Gastroesophageal sphincter (tissue), 4 donors: ENCODE measurements at places on chromosomes 16 and 17. TPM values are rescaled to one million over a fixed set of nuclear protein-coding genes. Genes with fewer than 3 reads are reported as not detected.

DNA sequence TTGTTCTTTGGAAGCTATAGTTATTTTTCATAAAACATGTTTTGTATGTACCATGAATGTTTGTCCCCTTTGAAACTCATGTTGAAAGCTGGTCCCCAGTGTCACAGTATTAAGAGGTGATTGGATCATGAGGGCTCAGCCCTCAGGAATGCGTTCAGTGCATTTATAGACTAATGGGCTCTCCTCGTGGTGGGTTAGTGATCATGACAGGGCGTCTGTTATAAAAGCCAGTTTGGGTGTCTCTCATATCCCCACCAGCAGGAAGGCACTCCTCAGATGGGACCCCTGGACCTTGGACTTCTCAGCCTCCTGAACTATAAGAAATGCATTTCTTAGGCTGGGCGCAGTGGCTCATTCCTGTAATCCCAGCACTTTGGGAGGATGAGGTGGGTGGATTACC, 10.4 kb downstream of the BANP start:
- peaks cover 15% of the 10 kb centered on the region for H3K4me1 ChIP-seq
- no peaks in the 10 kb centered on the region for H3K27me3 ChIP-seq
- no peak overlapping the region for H3K4me3 ChIP-seq
- no peak overlapping the region for H3K27ac ChIP-seq
- H3K36me3 ChIP-seq: peaks cover 13% of the 10 kb centered on the region
- no peak for ATAC-seq

HOXB9 gene
- total RNA-seq: not detected

DNA sequence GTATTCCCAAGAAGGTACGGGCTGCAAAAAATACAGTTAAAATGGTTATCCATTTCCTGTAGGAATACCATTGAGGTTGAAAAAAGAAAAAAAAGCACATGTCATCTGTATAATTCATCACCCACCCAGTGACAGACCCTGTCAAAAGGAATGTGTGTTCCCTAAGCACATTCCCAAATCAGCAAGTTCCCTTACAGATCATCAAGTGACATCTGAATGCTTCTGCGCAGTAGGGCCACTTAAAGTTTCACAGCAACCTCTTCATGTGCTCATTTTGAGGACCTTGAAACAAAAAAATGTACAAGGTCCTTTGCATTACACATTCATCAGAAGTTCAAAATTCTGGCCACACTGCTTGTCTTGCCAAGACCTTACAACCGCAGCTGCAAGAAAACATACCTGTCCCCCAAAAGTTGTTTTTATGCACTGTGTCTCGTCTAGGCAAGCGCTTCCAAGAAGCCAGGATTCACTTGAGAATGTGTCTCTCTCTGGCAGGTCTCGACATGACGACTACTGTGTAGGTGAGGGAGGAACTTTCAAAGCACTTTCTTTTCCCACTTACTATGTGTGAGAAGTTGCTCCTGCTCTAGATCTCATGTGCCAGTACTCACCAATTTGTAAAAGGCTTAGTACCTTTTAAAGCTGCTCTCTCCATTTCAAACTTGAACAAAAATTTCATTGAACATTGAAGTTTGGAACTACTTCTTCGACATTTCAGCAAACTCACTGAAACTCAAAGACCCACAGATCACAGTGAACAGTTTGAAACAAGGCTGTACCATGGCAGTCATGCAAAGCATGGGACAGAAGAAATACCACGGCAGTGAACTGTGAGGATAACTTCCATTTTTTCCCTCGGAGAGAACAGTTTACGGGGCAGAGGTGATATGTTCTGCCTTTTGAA, 4.3 kb upstream of the POLG2 start:
- H3K27me3 ChIP-seq: no peaks in the 10 kb centered on the region
- H3K4me3 ChIP-seq: no peak overlapping the region
- H3K4me1 ChIP-seq: peaks cover 18% of the 10 kb centered on the region
- no peak for ATAC-seq
- peaks cover 31% of the 10 kb centered on the region for H3K36me3 ChIP-seq
- no peak overlapping the region for H3K27ac ChIP-seq

- peaks cover 39% of the 10 kb centered on the region for H3K27me3 ChIP-seq
- H3K4me3 ChIP-seq: no peak overlapping the region
- no peak for ATAC-seq
- H3K36me3 ChIP-seq: no peaks in the 10 kb centered on the region
- H3K4me1 ChIP-seq: no peaks in the 10 kb centered on the region
- H3K27ac ChIP-seq: no peak overlapping the region
Observed at GRCh38 chr17:79545251-79546005, 65.4 kb downstream of the RBFOX3 start.

DNA sequence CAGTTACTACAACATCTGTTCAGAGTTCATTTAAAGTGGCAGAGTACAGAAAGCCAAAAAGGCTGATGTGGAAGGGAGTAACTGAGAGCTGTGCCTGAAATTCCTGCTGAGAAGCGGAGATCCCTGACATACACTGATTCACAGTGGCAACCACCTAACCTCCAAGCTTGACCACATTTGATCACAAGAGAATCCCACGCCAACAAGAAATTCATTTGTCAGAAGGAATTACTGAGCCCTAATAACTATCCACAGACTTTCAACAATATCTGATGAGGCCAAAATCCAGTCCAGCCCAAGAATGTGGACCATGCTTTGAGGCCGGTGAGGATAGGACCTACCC, 168.5 kb upstream of the RPH3AL start:
- ATAC-seq: no peak
- no peak overlapping the region for H3K27ac ChIP-seq
- H3K4me1 ChIP-seq: no peaks in the 10 kb centered on the region
- peaks cover 70% of the 10 kb centered on the region for H3K36me3 ChIP-seq

GRCh38 chr16:79007614-79008013, 592.9 kb downstream of the MAF start:
- H3K4me3 ChIP-seq: no peak overlapping the region
- no peak for ATAC-seq
- H3K27me3 ChIP-seq: no peaks in the 10 kb centered on the region
- H3K36me3 ChIP-seq: no peaks in the 10 kb centered on the region
- no peaks in the 10 kb centered on the region for H3K4me1 ChIP-seq

CPNE7 gene
- 1.8 TPM for total RNA-seq

YWHAE gene
- total RNA-seq: 359 TPM

- no peaks in the 10 kb centered on the region for H3K27me3 ChIP-seq
- no peak overlapping the region for H3K4me3 ChIP-seq
- ATAC-seq: no peak
- H3K36me3 ChIP-seq: no peaks in the 10 kb centered on the region
- H3K27ac ChIP-seq: no peak overlapping the region
Observed at GRCh38 chr17:78567991-78568390, 9.2 kb downstream of the DNAH17 start.

DNA sequence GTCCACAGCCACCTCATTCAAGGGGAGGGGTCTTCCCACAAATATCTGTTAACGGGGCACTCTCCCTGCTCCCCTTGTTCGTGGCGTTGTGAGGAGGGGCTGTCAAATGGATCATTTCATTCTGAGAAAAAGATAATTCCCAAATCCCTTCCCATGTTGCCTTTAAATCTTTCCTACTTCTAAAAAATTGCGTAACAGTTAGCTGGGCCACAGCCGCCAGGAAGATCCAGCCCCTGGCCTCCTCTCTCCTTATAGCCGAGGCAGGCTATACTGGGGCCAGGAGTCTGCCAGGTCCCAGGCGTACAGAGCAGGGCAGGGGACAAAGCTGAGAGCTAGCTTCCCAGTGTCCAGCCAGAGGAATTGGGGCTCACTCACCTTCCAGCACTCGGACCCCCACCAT, 430 bp downstream of the C16orf89 start:
- no peak for ATAC-seq
- peak overlapping the region; percentile 16 for H3K4me3 ChIP-seq
- H3K36me3 ChIP-seq: no peaks in the 10 kb centered on the region
- peaks cover 3% of the 10 kb centered on the region for H3K27me3 ChIP-seq

- H3K4me3 ChIP-seq: peak overlapping the region; percentile 51
- peaks cover 87% of the 10 kb centered on the region for H3K4me1 ChIP-seq
- H3K27me3 ChIP-seq: no peaks in the 10 kb centered on the region
- ATAC-seq: peak; percentile 66
- H3K36me3 ChIP-seq: no peaks in the 10 kb centered on the region
Observed at GRCh38 chr17:1724869-1725641, 551 bp downstream of the WDR81 start.

GRCh38 chr16:89246383-89246902, 28.9 kb downstream of the ZNF778 start:
- peak overlapping the region; percentile 62 for H3K4me3 ChIP-seq
- H3K27me3 ChIP-seq: no peaks in the 10 kb centered on the region
- peaks cover 10% of the 10 kb centered on the region for H3K4me1 ChIP-seq
- H3K27ac ChIP-seq: no peak overlapping the region
- H3K36me3 ChIP-seq: no peaks in the 10 kb centered on the region

DNA sequence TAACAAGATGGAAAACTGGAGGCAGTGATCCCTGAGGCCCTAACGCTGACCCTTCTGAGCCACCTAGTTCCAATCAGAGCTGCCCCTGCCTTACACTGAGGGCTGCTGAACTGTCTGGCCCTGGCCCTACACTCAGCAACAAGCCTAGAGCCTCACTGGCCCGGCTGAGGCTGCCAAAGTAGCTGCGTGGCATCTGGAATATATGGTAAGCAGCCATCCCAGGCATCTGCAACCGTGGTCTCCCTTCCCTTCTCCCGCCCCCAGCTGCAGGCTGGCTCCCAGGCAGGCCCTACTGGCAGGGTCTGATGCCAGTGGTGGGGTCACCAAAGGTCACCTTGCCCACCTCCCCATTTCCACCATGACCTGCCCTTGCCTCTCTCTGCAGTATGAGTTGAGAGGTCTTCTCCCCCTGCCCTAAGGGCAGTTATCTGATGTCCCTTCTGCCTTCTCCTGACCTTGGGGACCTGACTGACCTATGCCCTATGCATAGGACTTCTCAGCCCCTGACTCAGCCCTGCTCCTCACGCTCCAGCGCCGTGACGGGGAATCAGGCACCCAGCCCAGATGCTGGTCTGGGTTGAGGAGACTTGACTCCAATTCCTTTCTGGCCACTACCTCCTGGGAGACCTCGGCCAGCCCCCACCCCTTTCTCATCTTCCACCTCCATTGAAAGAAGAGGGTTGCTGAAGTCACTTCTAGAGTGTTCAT, 45.3 kb downstream of the CPNE2 start:
- no peaks in the 10 kb centered on the region for H3K27me3 ChIP-seq
- H3K27ac ChIP-seq: no peak overlapping the region
- ATAC-seq: no peak
- H3K4me1 ChIP-seq: no peaks in the 10 kb centered on the region

DNA sequence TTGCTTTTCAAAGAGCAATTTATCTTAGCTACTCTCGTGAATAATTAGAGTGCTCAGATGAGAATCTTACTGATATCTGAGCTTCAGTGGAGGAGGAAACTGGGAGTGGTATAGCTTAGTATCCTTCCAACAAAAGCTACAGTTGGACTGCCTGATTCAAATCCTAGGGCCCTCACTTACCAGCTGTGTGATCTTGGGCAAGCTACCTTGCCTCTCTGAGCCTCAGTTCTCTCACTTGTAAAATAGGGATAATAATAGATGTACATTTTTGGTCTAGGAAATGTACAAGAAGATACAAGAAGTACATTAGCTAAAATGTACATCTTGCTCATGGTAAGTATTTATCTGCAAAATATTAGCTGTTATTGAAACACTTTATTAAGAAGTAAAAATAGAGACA, 502.0 kb downstream of the HAPSTR1 start:
- no peaks in the 10 kb centered on the region for H3K36me3 ChIP-seq
- no peak overlapping the region for H3K4me3 ChIP-seq
- ATAC-seq: no peak

EFCAB5 gene
- total RNA-seq: 2.8 TPM

DNA sequence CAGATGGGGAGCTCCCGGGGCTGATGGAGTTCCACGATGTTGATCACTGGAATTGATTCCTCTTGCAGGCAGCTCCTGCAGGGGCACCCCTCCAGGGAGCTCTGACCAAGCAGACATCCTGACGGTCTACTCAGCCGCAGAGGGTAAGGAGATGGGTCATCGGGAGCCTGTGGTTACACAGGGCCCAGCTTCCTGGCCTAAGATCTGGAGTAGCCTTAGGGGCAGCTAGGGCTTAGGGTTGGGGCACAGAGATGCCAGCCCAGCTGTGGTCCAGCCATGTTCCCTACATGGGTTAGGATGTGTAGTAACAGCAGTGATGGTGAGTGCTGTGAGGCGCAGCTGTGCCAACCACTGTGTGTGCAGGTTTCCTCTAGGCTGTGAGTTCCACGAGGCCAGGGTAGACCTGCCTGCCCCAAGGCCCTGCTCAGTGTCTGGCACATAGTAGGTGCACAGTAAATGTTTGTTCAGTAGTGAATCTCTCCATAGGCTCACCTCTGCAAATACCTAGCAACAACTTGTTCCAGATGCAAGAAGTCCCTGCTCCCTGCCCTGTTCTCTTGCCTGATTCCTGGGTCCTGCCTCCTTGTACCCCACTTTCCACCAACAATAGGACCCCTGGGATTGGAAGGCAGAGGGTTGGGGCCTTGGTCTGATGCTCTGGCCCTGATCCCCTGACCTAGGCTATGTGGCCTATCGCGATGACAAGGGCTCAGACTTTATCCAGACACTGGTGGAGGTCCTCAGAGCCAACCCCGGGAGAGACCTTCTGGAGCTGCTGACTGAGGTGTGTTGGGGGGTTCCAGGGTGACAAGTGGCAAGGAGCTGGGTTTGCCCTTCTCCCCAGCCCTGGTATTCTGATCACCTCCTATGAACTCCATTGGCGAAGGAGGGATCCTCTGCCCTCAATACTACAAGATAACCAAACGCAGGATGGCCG, 13.7 kb downstream of the ZNF213 start:
- H3K4me3 ChIP-seq: no peak overlapping the region
- no peak overlapping the region for H3K27ac ChIP-seq
- ATAC-seq: no peak

SLC13A2 gene
- total RNA-seq: 0.37 TPM

GRCh38 chr17:4948166-4948930, at the start of gene PFN1:
Gene PFN1 (minus strand): TSS chr17:4948530. CDS start chr17:4948394, 136 bp downstream.
- ATAC-seq: peak; percentile 76
- H3K27me3 ChIP-seq: no peaks in the 10 kb centered on the region
- peak within 1 kb of the TSS; percentile 59 for H3K4me3 ChIP-seq
- peak within 1 kb of the TSS; percentile 79 for H3K27ac ChIP-seq
- H3K36me3 ChIP-seq: no peaks in the 10 kb centered on the region

MYL4 gene
- 4.8 TPM for total RNA-seq

CLEC3A gene
- total RNA-seq: 0.27 TPM

KCNJ2 gene
- total RNA-seq: 3.3 TPM

GRCh38 chr16:84294531-84295142, at the start of gene WFDC1:
Gene WFDC1 (plus strand): TSS chr16:84294878. CDS start chr16:84294972, 94 bp downstream.
- H3K36me3 ChIP-seq: no peaks in the 10 kb centered on the region
- peak within 1 kb of the TSS; percentile 42 for H3K4me3 ChIP-seq
- H3K27ac ChIP-seq: peak within 1 kb of the TSS; percentile 75
- peaks cover 25% of the 10 kb centered on the region for H3K27me3 ChIP-seq
- peak; percentile 51 for ATAC-seq

- H3K4me3 ChIP-seq: no peak overlapping the region
- no peak overlapping the region for H3K27ac ChIP-seq
- no peak for ATAC-seq
- peaks cover 81% of the 10 kb centered on the region for H3K36me3 ChIP-seq
- H3K27me3 ChIP-seq: no peaks in the 10 kb centered on the region
Observed at GRCh38 chr17:10716218-10716617, 13.6 kb downstream of the TMEM220 start.

NOL3 gene
- total RNA-seq: 51.0 TPM
